Activated T-cell treated with anti-CD3 and anti-CD28 coated beads, Interleukin-2, amount 50 U/mL, for 24 hours (primary cell): ENCODE measurements at places on chromosomes 13 and 19.

DNA sequence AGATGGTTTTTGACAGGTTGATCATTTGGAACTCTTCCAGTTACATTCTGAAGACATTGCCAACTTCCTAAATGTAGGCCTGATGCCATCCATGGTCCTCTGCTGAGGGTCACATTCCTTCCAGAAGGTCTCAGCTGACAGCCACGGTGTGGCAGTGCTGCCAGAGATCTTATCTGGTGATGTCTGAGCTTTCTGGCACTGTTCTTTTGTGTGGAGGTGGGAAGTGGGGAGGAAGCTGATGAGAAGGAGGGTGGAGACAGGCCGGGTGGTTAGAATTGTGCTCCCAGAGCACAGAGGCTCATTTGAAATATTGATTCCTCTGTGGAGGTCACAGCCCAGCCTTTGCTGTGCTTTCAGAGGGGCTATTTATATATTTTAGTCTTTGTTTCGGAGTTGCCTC is 16.1 kb upstream of the MTIF3 start:
- no peak for DNase-seq

DNA sequence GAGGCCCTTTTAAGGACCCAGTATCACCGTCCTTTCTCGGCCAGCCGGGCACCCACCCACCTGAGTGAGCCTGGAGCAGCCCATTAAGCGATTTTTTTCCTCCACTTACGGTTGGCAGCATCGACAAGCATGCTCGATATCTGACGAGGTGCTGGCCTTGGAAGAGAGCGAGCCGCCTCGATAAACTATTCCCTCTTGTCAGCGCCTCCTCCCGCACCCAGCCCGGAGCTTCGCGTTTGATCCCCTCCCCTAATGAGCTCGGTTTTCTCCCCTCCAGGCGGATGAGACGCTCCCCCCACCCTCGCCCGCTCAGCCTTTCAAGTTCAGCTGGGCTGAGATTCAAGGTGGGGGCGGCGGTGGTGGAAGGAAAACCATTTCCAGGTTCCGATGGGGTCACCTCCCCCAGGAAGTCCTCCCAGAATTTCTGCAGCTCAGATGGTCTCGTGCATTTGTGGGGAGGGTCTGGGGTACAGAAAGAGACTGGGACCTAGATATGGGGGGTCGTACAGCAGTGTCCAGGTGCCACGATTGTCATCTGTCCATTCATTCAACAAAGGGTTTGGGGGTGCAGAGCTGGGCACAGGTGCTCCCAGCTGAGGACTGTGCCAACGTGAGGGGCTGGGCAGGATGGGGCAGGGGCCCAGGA is 18.9 kb upstream of the ONECUT3 start:
- DNase-seq, result no peak

DNA sequence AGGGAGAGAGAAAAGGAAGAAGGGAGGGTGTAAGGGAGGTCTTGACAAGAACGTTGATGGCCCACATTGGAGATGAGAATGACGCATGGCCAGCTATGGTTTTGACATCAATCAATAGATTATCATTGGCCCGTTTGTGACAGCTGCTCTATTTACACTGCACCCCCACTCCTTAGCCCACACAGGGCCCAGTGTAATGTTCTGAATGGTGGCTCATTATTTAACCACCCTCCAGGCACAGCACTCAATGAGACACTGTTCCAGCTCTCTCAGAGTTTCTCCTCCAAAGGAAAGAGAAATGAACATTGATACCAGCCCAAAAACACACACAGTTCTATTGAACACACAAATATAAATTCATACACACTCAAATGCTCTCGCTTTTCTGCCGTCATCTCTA is 173.0 kb upstream of the IPO5 start:
- DNase-seq, result no peak

DNA sequence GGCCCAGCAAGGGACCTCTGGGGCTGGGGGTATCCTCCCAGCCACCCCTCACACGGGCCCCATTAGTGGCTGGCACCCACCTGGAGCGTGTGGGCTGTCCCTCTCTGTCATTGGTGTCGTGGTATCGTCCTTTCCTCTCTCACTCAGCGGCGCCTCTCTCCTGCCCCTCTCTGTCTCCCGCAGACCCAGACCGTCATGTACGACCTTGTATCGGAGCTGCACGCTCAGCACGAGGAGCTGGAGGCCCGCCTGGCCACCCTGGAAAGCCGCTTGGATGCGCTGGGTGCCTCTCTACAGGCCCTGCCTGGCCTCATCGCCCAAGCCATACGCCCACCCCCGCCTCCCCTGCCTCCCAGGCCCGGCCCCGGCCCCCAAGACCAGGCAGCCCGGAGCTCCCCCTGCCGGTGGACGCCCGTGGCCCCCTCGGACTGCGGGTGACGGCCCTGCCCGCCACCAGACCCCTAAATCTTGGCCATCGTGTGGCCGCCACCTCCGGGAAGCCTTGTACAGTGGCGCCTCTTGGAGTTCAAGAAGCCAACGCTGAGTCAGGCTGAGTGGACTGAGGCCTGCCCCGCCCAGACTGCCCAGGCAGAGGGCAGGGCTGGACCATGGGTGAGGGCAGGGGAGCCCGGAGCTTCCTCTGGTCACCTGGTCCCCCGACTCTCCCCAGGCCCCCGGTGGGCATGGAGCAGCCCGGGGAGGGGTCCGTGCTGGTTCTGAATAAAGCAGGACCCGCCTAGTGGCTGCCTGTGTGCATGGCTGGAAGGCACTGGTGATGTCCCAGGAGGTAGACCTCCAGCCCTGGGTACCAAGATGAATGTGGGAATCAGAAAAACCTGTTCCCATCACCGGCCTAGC is 9.8 kb upstream of the ARRDC2 start:
- DNase-seq, result no peak

GRCh38 chr13:30021611-30022010 is 171.2 kb upstream of the UBL3 start:
- no peak for DNase-seq

DNA sequence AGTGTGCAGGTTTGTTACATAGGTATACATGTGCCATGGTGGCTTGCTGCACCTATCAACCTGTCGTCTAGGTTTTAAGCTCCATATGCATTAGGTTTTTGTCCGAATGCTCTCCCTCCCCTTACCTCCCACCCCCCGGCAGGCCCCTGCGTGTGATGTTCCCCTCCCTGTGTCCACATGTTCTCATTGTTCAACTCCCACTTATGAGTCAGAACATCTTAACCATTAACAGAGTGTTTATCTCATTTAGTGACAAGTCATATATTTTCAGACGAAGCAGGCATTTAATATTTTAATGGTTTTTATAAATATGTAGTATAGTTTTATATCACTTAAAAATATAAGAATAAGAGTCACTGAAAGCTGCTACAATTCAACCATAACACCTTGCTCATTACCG is 780.5 kb upstream of the ARGLU1 start:
- DNase-seq, result no peak

- no peak for DNase-seq
These were observed 32.2 kb downstream of the ELL start for GRCh38 chr19:18489627-18490184.

DNA sequence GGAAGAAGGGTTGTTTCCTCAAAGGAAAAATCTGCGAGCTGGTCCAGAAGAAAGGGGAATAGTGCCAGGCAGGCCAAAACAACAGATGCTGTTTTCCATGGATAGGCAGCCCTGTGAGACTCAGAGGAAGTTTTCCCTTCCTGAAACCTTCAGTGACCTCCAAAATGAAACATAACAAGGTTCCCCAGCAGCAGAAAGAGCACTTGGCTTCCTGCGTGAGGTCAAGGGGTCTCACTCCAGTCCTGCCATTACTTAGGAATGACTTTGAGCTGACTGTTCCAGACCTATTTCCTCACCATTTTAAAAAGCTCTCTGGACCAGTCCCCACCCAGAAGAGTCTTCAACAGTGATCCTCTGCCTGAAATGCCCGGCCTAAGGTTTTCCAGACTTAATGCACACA is 104.6 kb upstream of the IPO5 start:
- no peak for DNase-seq

DNA sequence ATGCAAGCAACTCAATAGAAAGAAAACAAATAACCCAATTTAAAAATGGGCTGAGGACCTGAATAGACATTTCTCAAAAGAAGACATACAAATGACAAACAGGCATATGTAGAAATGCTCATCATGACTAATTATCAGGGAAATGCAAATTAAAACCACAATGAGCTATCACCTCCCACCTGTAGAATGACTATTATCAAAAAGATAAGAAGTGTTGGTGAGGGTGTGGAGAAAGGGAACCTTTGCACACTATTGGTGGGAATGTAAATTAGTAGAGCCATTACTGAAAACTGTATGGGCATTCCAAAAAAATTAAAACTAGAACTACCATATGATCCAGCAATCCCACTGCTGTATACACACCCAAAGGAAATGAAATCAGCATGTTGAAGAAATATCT is 212.2 kb downstream of the SUCLA2 start:
- DNase-seq, result no peak

- no peak for DNase-seq
These were observed 257.5 kb upstream of the STARD13 start for GRCh38 chr13:33543089-33543459.

GRCh38 chr19:2981898-2982297 is 4.5 kb downstream of the TLE6 start:
- no peak for DNase-seq

DNA sequence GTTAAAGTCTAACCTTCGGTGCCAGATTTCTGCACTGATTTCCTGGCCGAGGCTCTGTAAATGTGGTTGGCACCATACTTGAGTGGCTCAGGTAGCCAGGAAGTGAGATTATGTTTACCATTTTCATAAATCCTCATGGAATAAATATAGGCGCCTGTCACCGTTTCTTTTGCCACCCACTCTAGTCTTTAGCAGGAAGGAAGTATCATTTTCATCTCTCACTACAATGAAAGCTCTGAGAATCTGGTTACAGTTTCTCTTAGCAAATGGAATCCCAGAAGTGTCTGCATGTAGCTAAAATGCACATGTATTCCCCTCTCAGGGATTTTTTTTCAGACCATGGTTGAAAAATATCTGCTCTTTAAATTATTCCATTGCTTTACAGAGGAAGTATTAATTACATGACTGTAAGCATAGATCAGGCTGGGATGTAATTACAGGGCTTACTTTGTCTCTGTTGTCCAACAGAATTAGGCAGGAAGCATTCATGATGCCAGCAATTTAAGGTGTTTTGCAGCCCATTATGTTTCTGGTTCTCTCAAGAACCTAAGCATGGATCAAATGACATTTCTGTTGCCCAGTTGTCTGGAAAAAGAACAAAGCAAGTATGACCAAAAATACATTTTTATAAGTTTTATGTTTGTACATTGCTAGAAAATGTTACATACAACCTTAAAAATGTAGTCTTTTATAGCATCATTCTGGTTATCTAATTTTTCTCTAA is 221.7 kb upstream of the SPRY2 start:
- DNase-seq, result no peak

- no peak for DNase-seq
These were observed 18.4 kb upstream of the KPNA3 start for GRCh38 chr13:49810567-49811526.

DNA sequence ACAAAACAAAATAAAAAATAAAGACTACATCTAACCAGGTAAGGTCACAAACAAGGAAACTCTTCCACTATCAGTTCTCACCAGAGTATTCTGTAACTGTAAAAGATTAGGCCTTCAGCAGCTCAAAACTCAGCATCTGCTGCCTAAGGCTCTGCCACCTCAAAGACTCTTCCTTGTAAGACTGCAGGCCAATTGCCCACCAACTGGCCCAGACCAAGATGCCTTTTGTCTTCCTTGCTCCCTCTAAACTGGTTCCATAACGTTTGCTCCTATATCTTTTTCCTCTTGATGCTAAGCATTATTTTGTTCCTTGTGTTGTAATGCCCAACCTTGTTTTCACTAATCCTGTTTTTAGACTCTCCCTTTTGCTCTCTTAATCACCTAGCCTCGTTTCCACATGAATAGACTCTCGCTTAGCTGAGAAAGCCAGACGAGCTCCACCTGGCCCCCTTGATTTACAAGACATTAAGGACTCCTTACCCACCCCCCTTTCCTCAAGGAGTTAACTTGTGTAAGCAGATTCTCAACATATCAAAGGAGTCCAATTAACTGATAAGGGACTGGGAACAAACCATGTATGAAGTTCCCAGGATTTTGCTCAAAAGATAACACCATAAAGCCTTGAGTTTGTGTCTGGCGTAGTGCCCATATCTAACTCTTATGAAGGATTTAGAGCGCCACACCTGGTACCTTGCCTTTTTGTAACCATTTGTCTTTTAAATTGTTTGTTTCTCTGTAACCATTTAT is 1.5 kb downstream of the ZNF814 start:
- DNase-seq, result no peak

GRCh38 chr19:47479701-47480503 is 4.1 kb downstream of the KPTN start:
- no peak for DNase-seq
